ENCODE measurements at places on chromosomes 12 and 14. TPM values are rescaled to one million over a fixed set of nuclear protein-coding genes. Genes with fewer than 3 reads are reported as not detected.

RIC8B gene
- 12.5 TPM for total RNA-seq

OASL gene
- total RNA-seq, result 0.88 TPM

DNAH10 gene
- 2.3 TPM for total RNA-seq

MYF6 gene
- total RNA-seq, result 0.44 TPM

RIN3 gene
- 36.3 TPM for total RNA-seq

STAT2 gene
- 156 TPM for total RNA-seq

All from omental fat pad (tissue), 4 donors.